Colonic mucosa (tissue), 4 donors: ENCODE measurements at places on chromosomes 2 and 18. TPM values are rescaled to one million over a fixed set of nuclear protein-coding genes. Genes with fewer than 3 reads are reported as not detected.

DNA sequence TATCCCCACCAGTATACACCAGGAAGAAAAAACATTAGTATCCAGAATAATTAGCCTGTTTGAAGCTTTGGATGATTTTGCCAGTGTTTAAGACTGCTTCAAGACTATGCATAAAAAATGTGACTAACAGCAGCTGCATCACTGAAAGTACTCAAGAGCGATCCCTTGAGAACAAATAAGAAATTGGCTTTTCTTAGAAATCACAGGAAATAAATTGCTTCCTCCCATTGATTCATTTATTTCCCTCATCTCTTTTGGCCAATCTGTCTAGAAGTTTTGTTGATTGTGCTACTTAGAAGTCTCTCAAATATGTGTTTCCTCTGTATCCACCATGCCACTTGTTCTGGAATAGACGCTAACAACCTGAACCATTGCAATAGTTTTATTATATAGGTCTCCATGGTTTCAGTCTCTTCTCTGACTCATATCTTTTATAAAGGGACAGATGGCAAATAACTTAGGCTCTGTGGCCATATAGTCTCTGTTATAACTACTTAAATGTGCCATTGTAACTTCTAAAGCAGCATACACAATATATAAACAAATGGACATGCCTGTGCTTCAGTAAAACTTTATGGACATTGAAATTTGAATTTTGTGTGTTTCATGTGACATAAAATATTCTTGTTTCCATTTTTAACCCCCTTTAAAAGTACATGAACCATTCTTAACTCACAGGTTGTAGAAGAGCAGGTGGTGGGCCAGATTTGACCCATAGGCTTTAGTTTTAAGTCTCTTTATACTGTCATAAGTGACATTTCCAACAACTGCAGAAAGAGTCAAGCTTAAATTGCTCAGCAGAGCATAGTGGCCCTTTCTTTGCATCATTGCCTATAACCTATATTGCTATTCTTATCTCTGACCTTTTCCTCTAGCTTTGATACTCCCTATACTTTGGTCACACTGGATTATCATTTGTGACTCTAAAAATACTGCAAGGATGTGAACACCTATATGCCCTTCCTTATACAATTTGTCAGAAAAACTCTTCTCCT lies 123.9 kb downstream of the MC4R start:
- H3K4me3 ChIP-seq = no peak overlapping the region
- H3K4me1 ChIP-seq = no peaks in the 10 kb centered on the region
- no peak for DNase-seq
- H3K36me3 ChIP-seq = no peaks in the 10 kb centered on the region

GRCh38 chr18:23859466-23860336 lies 154.9 kb upstream of the TTC39C start:
- no peak for DNase-seq
- no peak overlapping the region for H3K27ac ChIP-seq
- no peak overlapping the region for H3K4me3 ChIP-seq
- H3K4me1 ChIP-seq = no peaks in the 10 kb centered on the region

DNA sequence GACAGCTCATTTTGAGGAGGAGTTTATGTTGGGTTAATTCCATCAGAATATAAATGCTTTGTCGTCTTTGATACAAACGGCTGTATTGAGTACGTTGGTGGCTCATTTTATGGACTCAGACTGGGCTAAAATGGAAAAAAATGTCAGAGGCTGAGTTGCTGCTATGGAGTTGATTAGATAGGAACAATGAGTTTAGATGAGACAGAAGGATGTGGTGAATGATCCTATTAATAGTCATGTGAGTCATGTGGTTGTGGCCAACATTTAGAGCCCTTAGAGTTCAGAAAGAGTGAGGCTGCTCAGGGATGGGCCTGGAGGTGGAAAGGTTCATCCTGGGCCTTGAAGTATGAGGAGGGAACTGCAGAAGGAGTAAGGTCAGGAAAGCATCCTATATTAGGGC lies 434.2 kb downstream of the MEIS1 start:
- no peak overlapping the region for H3K4me3 ChIP-seq
- no peak overlapping the region for H3K27ac ChIP-seq
- DNase-seq = no peak
- no peaks in the 10 kb centered on the region for H3K4me1 ChIP-seq
- no peaks in the 10 kb centered on the region for H3K27me3 ChIP-seq
- no peaks in the 10 kb centered on the region for H3K36me3 ChIP-seq

The PSMA8 gene
- total RNA-seq = not detected

The NYAP2 gene
- 0.12 TPM for total RNA-seq

The IL1B gene
- total RNA-seq = 5.7 TPM

GRCh38 chr2:74857725-74858124 lies 23.8 kb downstream of the HK2 start:
- H3K36me3 ChIP-seq = no peaks in the 10 kb centered on the region
- H3K27me3 ChIP-seq = no peaks in the 10 kb centered on the region
- no peak overlapping the region for H3K4me3 ChIP-seq
- DNase-seq = no peak
- no peak overlapping the region for H3K27ac ChIP-seq
- peaks cover 30% of the 10 kb centered on the region for H3K4me1 ChIP-seq

- no peaks in the 10 kb centered on the region for H3K27me3 ChIP-seq
- H3K36me3 ChIP-seq = no peaks in the 10 kb centered on the region
- H3K4me3 ChIP-seq = no peak overlapping the region
Measured at GRCh38 chr18:39039813-39040212, 1474.2 kb upstream of the CELF4 start.

DNA sequence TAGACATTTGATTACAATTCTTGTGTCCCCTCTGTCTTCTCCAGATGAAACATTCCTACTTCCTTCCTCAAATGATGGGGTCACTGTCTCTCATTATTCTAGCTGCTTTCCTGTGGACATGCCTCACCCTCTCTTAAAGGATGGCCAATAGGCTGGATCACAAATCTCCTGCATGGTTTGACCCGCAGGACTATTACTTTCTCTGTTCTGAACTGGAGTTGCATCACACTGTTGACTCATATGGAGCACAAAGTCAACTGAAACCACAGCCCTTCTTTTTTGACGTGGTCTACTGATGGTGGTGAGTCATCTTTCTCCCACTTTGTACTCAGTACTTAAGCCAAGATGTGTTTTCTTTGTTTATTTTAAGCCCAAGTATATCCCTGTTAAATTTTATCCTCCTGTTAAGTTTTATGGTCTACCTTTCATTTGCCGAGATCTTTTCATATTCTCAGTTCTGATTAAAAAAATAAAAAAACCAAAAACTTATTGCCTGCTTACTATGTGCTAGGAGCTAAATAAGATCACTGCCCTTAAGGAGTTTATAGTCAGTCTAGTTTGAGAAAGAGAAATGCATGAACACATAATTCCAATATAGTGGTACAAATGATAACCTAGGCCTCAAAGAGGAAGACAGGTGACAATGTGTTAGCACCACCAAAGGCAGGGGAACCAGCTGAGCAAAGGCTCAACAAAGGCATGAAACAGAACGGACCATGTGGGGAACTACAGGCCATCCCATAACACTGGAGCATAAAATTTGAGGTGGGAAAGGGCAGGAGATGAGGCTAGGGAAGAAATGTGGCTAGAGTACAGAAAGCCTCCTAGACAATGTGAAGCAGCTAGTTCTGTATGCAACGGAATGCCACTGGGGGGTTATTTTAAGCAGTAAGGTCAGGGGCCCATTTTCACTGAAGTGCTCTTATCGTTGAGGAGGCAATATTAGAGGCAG lies 67.6 kb upstream of the ZFP36L2 start:
- no peaks in the 10 kb centered on the region for H3K27me3 ChIP-seq
- H3K27ac ChIP-seq = peak overlapping the region; percentile 58
- peak; percentile 54 for DNase-seq

- no peak overlapping the region for H3K4me3 ChIP-seq
- H3K27ac ChIP-seq = peak overlapping the region; percentile 68
- peaks cover 7% of the 10 kb centered on the region for H3K36me3 ChIP-seq
- H3K4me1 ChIP-seq = peaks cover 14% of the 10 kb centered on the region
- peak; percentile 81 for DNase-seq
Measured at GRCh38 chr2:25294573-25295462, 46.9 kb downstream of the DNMT3A start.

- DNase-seq = no peak
- peaks cover 4% of the 10 kb centered on the region for H3K36me3 ChIP-seq
- no peak overlapping the region for H3K4me3 ChIP-seq
- H3K27me3 ChIP-seq = no peaks in the 10 kb centered on the region
Measured at GRCh38 chr2:26136451-26136850, 36.4 kb upstream of the GAREM2 start.

- H3K27ac ChIP-seq = no peak overlapping the region
- H3K4me1 ChIP-seq = no peaks in the 10 kb centered on the region
- H3K4me3 ChIP-seq = no peak overlapping the region
- no peaks in the 10 kb centered on the region for H3K27me3 ChIP-seq
- H3K36me3 ChIP-seq = no peaks in the 10 kb centered on the region
- DNase-seq = no peak
Measured at GRCh38 chr2:1269812-1270211, 143.5 kb upstream of the TPO start.

GRCh38 chr2:42907835-42908234 lies 115.5 kb upstream of the HAAO start:
- peaks cover 9% of the 10 kb centered on the region for H3K4me1 ChIP-seq
- no peaks in the 10 kb centered on the region for H3K36me3 ChIP-seq
- H3K4me3 ChIP-seq = no peak overlapping the region
- no peaks in the 10 kb centered on the region for H3K27me3 ChIP-seq

The IFIH1 gene
- 21.1 TPM for total RNA-seq

DNA sequence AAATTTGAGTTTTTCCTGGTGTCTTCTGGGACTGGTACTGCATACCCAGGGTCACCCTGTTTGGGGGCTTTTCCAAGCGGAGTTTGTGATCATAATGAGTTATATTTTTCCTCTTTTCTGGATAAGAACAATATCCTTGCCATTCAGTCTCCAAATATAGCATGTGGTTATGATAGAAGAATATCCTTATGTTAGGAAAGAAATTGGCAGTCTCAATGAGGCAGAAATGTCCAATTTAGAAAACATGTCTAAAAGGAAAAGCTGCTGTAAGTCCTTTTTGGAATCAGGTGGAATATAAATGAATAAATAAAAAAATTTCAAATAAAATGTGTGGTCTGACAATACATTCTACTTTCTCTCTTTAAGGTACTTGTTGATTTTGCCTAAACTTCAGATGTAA lies 36.2 kb downstream of the SPATS2L start:
- no peak overlapping the region for H3K27ac ChIP-seq
- H3K4me1 ChIP-seq = no peaks in the 10 kb centered on the region
- H3K27me3 ChIP-seq = no peaks in the 10 kb centered on the region
- no peaks in the 10 kb centered on the region for H3K36me3 ChIP-seq

The GNLY gene
- total RNA-seq = 0.32 TPM

- H3K4me3 ChIP-seq = no peak overlapping the region
- H3K27me3 ChIP-seq = no peaks in the 10 kb centered on the region
- DNase-seq = no peak
- H3K36me3 ChIP-seq = no peaks in the 10 kb centered on the region
- H3K4me1 ChIP-seq = no peaks in the 10 kb centered on the region
Measured at GRCh38 chr2:173822889-173823542, 142.2 kb downstream of the SP3 start.

GRCh38 chr2:46076251-46076650 lies 221.0 kb upstream of the EPAS1 start:
- H3K4me3 ChIP-seq = no peak overlapping the region
- H3K4me1 ChIP-seq = no peaks in the 10 kb centered on the region
- H3K36me3 ChIP-seq = no peaks in the 10 kb centered on the region
- no peak overlapping the region for H3K27ac ChIP-seq
- H3K27me3 ChIP-seq = no peaks in the 10 kb centered on the region

The HNMT gene
- 62.2 TPM for total RNA-seq

GRCh38 chr18:12044591-12044990 lies 49.1 kb upstream of the ANKRD62 start:
- no peaks in the 10 kb centered on the region for H3K27me3 ChIP-seq
- peak; percentile 7 for DNase-seq
- no peaks in the 10 kb centered on the region for H3K36me3 ChIP-seq

The PKDCC gene
- 61.3 TPM for total RNA-seq

The VWA3B gene
- total RNA-seq = 1.8 TPM

DNA sequence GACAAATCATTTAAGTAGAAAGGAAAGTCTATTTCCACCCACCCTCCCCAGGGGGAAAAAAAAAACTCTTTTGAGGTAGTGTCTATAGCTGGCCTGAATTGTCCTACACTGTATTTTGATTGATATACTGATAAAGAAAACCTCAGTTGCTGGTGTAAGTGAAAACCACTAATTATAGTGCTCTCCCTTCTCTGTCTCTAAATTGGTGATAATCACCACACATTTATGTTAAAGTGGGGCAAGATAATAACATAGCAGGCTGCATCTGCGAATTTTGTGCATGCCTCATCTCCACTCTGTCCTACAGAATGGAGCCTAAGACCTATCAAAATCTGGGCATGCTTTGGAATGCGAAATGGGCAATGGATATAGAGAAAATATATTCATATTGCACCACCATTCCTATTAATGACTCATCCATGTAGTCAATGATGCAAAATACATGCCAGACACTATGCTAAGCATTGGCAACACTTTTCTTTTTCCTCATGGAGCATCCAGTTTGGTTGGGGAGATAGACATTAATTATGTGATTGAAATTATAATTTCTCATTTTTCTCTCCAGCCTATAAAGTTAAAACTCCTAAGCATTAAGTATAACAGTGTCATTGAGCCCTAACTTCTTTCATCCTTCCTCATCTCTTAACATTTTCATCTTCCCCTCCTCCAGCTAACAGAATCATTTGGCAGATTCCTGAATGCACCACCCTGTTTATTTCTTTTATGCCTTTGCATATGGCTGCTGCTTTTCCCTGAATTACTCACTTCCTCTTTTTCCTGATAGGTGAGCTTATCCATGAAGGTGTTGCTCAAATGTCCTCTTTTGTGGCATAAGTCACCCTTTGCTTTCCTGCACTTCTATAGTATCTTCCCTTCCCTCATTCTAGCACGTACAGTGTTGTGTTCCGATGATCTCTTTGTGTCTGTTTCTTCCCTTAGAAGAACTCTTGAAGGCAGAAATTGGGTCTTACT lies 58.2 kb downstream of the SLC9A2 start:
- H3K4me3 ChIP-seq = no peak overlapping the region
- H3K4me1 ChIP-seq = no peaks in the 10 kb centered on the region
- no peaks in the 10 kb centered on the region for H3K27me3 ChIP-seq
- DNase-seq = no peak

The MARCHF4 gene
- 0.58 TPM for total RNA-seq

GRCh38 chr18:36511791-36512352 lies 214.4 kb downstream of the FHOD3 start:
- DNase-seq = peak; percentile 50
- H3K4me3 ChIP-seq = no peak overlapping the region
- no peaks in the 10 kb centered on the region for H3K36me3 ChIP-seq
- H3K27me3 ChIP-seq = no peaks in the 10 kb centered on the region
- H3K27ac ChIP-seq = no peak overlapping the region
